ENCODE measurements at places on chromosomes 11 and 22.

GRCh38 chr11:30753504-30753903, 167.4 kb upstream of the MPPED2 start:
- DNase-seq = no peak

- no peak for DNase-seq
Observed at GRCh38 chr11:75355051-75355450, 3.6 kb upstream of the ARRB1 start.

DNA sequence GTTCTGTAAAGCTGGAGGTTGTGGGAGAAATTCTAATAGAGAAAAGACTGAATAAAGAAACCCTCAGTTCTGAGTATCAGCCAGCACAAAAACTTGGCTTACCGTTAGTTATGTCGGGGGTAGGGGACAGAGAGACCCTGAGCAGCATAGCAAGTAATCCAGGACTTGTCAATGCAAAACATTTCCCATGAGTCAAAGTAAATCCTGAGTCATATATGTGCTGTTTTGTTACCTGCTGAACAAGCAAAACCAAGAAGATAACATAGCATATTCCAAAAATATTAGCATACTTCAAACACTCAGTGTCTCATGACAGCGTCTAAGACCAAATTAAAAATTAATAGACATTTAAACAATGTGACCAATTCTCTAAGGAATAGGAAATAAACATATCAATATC, 75.1 kb upstream of the LUZP2 start:
- DNase-seq = no peak

GRCh38 chr22:27930331-27931060, 11.4 kb upstream of the PITPNB start:
- no peak for DNase-seq

All from GM19239 (cell line).